ENCODE measurements at places on chromosomes 1 and 21. TPM values are rescaled to one million over a fixed set of nuclear protein-coding genes. Genes with fewer than 3 reads are reported as not detected.

DNA sequence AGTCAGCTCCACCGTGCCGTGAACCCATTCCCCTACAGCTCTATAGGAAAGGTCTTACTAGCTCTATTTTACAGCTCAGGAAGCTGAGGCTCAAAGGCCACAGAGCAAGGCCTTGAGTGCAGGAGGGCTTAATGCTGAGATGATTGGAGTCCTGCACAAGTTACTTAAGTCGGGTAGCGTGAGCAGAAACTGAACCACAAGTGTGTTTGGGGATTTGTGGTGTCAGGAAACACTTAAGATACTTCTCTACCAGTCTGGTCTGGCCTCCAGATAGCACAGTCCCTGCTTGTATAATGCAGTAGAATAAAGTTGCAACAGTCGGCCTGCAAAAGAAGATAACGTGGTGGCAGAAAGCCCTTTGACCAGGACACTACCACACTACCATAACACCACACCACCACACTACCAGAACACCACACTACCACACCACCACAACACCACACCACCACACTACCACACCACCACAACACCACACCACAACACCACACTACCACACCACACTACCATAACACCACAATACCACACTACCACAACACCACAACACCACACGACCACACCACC is 118.1 kb downstream of the SPSB1 start:
- peaks cover 20% of the 10 kb centered on the region for H3K27me3 ChIP-seq
- H3K27ac ChIP-seq, result peak overlapping the region; percentile 88
- peaks cover 25% of the 10 kb centered on the region for H3K4me1 ChIP-seq
- peak; percentile 40 for DNase-seq

- peaks cover 1% of the 10 kb centered on the region for H3K36me3 ChIP-seq
- H3K4me3 ChIP-seq, result no peak overlapping the region
- no peak overlapping the region for H3K27ac ChIP-seq
- H3K4me1 ChIP-seq, result no peaks in the 10 kb centered on the region
- DNase-seq, result no peak
Observed at GRCh38 chr1:194268839-194269238, 1082.4 kb upstream of the B3GALT2 start.

ITLN2 gene
- total RNA-seq, result not detected

CELA2B gene
- not detected for total RNA-seq

GRCh38 chr1:244273845-244274619 is 177.7 kb downstream of the ADSS2 start:
- H3K27ac ChIP-seq, result no peak overlapping the region
- H3K4me3 ChIP-seq, result no peak overlapping the region
- no peaks in the 10 kb centered on the region for H3K36me3 ChIP-seq
- peaks cover 4% of the 10 kb centered on the region for H3K4me1 ChIP-seq
- no peak for DNase-seq

- no peak overlapping the region for H3K27ac ChIP-seq
- no peak for DNase-seq
- H3K4me3 ChIP-seq, result no peak overlapping the region
Observed at GRCh38 chr1:67748630-67749029, 63.6 kb downstream of the GADD45A start.

NOC2L gene
- total RNA-seq, result 61.7 TPM

DNA sequence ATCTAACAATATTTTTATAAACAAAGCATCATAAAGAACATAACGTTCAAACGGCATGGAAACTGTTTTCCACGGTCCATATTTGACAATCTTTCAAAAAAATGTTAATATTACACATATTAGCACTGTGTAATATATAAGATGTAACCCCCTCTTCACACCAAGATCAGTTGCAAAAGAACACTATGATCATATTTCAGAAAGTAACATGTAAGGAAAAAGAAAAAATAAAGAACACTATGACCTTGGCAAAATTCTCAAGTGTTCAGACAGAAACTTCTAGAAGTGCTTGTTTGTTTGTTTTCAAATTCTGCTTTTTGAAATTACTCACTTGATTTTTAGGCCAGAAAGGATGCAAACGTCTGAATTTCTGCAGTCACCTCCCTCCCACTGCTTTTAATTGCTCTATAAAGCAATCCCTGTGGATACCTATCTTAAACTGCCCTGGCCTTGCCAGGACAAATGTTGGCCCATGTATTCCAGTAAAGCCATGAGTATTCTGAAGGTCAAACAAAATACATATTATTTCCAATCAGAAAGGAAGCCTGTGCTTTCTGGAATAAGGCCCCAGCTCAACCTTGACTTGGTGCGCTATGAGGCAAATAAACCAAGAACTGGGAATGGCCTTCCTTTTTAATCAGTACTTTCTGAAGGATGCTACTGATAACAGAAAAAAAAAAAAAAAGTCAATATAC is 68.6 kb downstream of the TGFBR3 start:
- H3K4me1 ChIP-seq, result peaks cover 8% of the 10 kb centered on the region
- H3K27ac ChIP-seq, result no peak overlapping the region
- no peak overlapping the region for H3K4me3 ChIP-seq
- H3K36me3 ChIP-seq, result no peaks in the 10 kb centered on the region

CFHR4 gene
- total RNA-seq, result not detected

KRTAP7-1 gene
- not detected for total RNA-seq

GRCh38 chr1:201054091-201054543 is 30.6 kb upstream of the KIF21B start:
- H3K27ac ChIP-seq, result no peak overlapping the region
- DNase-seq, result no peak
- H3K4me1 ChIP-seq, result peaks cover 8% of the 10 kb centered on the region
- peaks cover 3% of the 10 kb centered on the region for H3K27me3 ChIP-seq
- no peaks in the 10 kb centered on the region for H3K36me3 ChIP-seq

CR1L gene
- total RNA-seq, result not detected

- H3K27ac ChIP-seq, result no peak overlapping the region
- DNase-seq, result no peak
- H3K36me3 ChIP-seq, result no peaks in the 10 kb centered on the region
- H3K4me3 ChIP-seq, result no peak overlapping the region
- peaks cover 3% of the 10 kb centered on the region for H3K4me1 ChIP-seq
Observed at GRCh38 chr21:36507397-36508018, 27.6 kb upstream of the CLDN14 start.

GRCh38 chr1:199522338-199522737 is 505.2 kb upstream of the NR5A2 start:
- no peak for DNase-seq
- no peaks in the 10 kb centered on the region for H3K36me3 ChIP-seq
- H3K27ac ChIP-seq, result no peak overlapping the region
- no peaks in the 10 kb centered on the region for H3K4me1 ChIP-seq
- H3K27me3 ChIP-seq, result peaks cover 5% of the 10 kb centered on the region

GRCh38 chr1:74271503-74271902 is 36.3 kb downstream of the TNNI3K start:
- no peaks in the 10 kb centered on the region for H3K36me3 ChIP-seq
- DNase-seq, result no peak
- H3K27ac ChIP-seq, result no peak overlapping the region

RHOC gene
- total RNA-seq, result 93.8 TPM

RIIAD1 gene
- not detected for total RNA-seq

DNA sequence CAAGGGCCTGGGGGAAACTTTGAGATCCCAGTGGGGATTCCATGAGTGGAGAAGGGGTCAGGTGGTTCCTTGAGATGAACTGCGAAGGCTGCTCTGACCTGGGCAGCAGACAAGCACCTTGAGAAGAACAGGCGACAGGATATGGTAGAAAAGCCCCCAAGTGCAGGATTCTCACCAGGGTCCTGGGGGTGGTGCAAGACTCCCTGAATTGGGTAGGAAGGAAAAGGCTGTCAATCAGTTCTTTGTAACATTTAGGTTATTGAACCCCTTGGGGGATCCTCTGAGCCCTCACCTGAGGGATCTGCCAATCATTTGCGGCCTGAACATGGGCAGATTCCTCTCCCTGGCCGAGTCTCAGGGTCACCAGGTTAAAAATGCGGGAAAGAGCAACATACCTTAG is 2.4 kb upstream of the PRAMEF12 start:
- no peak for DNase-seq
- no peak overlapping the region for H3K4me3 ChIP-seq
- no peak overlapping the region for H3K27ac ChIP-seq
- H3K27me3 ChIP-seq, result peaks cover 19% of the 10 kb centered on the region

DNA sequence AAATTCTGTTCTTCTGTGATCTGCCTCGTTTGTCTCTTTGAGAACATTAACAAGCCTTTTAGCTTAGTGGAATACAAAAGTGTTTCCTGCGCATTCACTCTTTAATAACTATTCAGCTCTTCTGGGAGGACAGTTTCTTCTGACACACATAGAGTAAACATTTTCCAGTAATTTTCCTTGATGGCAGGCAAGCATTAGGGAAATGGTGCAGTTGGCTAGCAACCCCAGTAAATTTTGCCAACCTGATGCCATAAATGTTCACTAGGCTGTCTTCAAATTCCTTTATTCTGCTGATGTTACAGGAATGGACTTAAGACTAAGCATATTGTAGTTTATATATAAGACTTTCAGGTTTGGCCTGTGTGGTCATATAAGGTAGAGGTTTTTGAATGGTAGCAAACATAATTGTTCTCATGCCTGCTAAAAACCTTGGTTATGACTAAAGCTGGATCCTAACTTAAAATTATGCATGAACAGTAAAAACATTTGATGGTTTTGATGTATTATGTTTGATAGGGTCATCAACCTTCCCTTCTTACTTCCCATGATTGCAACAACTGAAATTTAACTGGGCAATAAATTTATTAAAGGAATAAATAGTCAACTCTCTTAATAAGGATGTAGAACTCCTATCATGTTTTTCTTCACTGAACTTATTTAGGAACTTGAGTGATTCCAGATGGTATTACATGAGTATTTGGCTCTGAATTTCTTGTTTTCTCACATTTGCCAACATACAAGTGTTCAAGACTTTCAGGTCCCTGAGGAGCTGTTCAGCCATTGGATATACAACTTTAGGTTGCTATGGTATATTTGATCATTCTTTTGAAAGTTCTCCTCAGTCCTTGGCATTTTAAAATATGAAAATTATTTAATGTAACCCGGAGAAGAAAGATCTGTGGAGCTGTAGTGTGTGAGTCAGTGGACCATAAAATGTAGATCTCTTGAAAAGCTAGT is 223.4 kb downstream of the FMN2 start:
- no peaks in the 10 kb centered on the region for H3K4me1 ChIP-seq
- no peak for DNase-seq

Measured in activated CD8-positive, alpha-beta T cell treated with anti-CD3 and anti-CD28 coated beads, Interleukin-2, amount 10 ng/mL, durations not matched to agents 7 days and 5 days (primary cell).